ENCODE measurements at places on chromosomes 1 and 21.

DNA sequence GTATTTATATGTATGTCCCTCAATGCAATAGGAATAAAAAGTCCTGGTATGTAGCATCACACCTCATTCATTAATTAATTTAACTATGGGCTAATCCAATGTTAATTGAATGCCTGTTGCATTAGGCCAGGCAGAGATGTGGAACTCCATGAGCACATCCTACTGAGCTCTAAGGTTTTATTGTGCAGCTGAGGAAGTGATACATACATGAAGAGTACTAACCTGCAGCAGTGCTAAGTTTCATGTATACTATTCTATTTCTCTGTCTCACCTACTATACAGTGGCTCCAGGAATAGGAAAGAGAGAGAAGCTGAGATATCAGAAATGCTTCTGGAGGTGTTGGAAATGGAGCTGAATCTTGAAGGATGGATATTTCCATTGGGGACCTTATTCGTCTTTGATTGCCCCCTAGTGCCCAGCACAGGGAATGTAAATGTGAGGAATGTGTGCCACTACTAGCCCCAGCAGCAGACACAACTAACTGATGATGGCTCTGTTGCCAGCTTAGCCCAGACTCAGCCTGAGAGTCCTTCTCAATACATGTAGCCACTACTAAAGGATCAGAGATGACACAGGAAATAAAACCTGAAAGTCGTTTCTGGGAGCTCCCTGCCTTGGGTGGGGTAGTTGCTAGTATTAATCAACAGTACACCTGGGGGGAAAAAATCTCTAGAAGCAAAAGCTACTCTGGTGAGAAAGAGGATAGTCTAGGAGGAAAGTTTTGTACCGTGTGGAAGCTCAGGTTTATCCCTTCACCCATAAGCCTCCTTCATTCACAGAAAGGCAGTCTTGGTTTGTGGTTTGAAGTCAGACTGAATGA lies 173.3 kb upstream of the FOXD3 start:
- peak; percentile 52 for DNase-seq

GRCh38 chr1:15685820-15686219 lies 1.7 kb downstream of the PLEKHM2 start:
- DNase-seq = no peak

DNA sequence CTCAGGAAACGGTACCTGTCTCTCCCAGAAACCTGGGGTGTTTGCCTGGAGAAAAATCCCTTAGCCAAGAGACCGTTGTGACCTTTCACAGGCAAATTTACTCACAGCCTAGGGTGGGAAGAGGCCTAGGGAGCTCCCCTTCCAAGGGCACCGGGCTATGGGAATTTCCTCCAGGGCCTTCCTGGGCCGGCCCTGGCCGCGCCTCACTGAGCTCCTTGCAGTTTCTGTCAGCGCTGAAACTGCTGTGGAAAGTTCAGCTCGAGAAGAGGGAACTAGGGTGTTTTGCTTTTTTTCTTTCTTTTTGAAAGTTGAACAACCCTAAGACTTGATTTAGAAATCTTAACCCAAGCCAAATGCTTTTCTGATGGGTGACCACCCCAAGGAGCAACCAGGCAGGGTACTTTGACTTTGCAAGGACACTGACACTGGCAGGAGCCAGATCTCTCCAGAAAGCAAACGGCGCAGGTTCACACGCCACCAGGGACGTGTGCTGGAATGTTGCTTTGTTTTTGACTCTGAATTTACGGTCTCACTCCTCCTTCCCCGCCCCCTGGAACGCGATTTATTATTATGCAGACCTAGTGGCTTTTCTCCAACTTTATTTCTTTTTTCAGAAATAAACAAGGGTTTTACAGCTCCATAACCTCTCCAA lies 229.6 kb upstream of the JUN start:
- DNase-seq = no peak

DNA sequence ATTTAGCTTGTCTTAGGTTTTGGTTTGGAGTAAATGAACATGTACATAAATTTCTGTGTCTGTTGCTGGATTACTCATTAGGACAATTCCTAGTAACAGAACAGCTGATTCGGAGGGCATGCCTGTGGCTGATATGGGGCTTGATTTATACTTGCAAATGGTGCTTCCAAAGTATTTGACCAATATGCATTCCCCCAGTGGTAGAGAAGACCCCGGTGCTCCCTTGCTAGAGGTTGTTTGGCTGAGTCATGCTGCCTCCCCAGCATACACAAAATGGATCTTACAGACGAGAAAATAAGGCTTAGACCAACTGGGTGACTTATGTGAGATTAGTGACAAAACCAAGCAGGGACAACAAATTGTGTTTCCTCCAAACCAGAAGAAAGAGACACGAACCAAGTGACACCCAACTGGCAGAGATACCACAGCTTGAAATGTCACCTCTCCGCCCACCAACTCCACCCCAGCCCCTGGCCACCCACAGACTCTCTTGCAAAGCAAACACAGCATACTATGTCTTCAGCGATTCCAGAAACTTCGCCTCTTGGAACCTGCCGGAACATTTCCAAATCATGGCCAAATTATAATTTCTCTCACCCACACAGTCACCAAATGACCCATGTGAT lies 75.9 kb upstream of the ETS2 start:
- DNase-seq = no peak

DNA sequence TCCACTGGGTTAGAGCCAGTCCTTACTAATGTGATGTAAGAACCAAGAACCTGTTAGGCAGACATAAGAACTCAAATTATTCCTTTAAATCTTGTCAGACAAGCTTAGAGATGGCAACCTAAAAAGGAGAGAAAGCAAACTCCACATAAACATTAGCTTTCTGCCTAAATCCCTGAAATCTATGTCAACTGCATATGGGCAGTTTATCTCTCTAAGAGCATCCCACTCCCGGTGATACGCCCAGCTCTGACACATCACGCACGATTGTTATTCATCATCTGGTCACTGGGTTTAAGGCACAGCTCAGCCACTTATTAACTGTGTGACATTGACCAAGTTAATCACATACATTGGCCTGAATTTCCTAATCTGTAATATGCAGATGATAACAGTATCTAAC lies 323.7 kb downstream of the HHIPL2 start:
- no peak for DNase-seq

DNA sequence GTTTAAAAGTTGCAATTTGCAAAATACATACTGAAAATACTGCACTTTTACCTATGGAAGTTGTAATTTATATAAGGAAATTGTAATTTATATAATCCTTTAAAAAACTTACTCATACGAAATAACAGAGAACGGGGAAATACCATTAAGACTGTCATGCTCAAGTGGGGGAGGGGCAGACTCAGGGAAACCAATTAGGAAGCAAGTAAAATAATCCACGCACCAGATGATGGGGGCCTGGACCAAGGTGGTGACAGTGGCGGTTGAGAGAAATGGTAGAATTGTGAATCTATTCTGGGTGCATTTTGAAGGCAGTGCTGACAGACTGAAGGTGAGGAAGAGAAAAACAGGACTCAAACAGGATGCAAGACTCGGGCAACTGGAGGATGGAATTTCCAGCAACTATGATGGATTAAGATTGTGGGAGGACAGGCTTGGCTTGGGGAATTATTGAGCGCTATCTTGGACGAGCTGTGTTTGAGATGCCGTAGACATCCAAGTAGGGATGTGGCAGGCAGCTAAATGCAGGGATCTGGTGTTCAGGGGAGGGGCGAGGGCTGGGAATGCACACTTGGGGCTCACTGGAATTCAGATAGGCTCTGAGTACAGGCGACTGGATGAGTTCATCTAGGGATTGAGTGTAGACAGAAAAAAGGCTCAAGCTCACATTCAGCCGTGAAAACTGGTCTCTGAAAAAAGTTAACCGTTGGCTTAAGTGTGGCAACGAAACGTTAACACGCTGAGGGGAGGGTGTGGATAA lies 977 bp downstream of the LCA5L start:
- DNase-seq = no peak

- DNase-seq = no peak
Observed at GRCh38 chr1:98322966-98323365, 338.6 kb upstream of the SNX7 start.

DNA sequence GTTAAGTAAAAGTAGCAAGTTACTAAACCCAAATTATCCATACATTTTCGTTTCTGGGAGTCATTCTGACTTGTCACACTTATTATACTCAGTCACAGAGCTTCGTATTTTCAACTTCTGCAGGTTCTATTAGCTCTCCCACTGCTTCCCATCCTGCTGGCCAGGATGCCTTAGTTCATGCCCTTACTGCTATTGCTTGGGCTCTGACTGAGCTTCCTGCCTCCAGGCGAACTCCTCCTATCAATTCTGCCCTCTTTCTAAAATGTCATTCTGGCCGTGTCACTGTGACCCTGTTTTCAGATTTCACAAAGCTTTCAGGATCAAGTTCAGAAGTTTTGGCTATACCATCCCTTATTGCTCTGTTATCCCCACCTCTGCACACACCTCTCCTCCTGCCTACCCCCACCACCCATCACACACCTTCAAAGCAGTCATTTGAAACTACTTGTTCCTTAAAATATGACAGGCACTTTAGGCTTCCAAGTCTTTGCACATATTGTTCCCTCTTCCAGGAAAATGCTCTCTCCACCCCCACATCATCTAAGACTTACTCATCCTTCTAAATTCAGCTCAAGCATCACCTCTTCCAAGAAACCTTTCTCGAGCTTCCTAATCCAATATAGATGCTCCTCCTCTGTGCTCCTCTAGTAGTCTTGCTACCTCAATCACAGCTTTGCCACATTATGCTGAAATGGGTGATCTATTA lies 278.0 kb downstream of the BRINP2 start:
- DNase-seq = no peak

DNA sequence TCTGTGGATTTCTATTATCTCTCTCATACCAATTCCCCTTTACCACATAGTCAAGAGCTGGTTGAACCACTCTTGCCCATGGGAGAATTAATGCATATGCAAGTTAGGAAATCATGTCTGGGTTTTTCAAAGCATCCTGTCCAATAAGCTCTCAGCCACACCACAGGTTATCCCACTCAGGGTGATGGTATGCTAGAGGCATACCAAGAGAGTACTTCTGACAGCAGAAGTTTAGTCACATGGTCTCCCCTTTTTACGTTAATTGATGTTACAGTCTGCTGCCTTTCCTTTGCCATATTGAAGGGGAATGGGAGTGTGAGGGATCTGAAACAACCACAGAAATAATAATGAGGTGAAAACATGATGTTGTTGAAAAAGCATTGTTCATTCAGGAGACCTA lies 135.8 kb upstream of the PBX1 start:
- no peak for DNase-seq

DNA sequence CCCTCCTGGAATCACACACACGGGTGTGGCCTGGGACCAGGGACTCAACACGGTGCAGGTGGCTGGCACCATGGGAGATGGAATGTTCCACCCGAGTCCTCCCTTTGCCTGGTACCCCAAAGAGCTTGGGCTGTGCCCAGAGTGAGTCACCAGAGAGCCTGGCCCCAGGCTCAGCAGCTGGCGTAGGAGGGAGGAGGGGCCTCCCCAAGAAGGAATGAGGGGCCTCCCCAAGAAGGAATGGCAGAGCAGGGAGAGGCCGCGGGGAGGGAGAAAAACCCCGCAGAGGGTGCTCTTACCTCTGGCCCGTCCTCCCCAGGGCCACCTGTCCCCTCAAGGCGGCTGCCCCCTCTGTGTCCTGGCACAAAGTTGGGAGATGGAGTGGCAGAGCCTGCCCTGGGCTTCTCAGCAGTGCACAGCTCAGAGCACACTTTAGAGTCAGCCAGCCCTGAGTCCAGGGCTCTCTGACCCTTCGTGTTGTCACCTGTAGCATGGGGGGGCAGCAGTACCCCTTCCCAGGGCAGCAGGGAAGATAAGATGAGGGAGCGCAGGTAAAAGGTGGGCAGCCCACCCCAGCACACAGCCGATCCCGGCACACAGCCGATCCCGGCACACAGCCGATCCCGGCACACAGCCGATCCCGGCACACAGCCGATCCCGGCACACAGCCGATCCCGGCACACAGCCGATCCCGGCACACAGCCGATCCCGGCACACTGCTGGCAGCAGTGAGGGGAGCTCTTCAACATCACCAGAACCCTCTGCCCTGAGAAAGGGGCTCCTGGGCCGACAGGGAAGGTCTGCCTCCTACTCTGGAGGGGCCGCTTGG lies 20.2 kb upstream of the KCNAB2 start:
- DNase-seq = peak; percentile 34

DNA sequence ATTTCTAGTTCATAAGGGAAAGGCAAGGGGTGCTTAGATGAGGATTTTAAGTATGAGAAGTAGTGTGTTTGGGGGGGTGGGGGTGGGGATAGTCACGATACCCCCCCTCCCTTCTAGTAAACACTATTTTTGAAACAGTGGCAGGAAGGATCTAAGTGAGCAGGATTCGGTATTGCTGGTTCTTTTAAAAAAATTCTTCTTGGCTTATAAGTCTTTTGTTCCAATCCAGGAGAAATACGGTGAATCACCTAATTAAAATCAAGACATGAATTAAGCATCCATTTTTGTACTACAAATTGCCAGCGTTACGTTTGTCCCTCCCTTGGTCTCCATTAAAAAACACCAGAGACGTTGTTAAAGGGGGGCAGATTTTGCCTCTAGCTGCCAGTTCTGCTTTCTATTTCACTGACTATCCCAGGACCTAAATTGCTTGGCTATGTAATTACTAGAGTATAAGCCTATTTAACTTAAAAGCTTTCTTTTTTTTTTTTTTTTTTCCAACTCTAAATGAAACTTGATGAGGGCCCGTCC lies 911 bp downstream of the LMO4 start:
- DNase-seq = peak; percentile 4

DNA sequence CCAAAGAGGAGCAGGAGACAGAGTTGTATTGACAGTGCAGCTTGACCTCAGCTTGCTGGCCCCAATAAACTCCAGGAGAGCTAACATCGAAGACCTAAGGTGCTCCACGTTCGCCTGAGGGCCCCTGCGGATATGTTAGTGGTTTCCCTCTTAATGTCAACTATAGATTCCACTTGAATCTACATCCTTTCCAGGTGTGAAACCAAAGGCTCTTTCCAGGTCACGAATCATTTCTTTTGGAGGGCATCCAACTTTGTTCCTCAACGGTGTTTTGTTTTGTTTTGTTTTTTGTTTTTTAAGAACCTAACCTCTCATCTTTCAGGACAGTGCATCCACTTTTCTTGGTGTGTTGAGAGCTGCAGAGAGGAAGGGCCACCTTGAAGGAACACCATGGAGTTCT lies 267.6 kb upstream of the SGIP1 start:
- DNase-seq = peak; percentile 24

DNA sequence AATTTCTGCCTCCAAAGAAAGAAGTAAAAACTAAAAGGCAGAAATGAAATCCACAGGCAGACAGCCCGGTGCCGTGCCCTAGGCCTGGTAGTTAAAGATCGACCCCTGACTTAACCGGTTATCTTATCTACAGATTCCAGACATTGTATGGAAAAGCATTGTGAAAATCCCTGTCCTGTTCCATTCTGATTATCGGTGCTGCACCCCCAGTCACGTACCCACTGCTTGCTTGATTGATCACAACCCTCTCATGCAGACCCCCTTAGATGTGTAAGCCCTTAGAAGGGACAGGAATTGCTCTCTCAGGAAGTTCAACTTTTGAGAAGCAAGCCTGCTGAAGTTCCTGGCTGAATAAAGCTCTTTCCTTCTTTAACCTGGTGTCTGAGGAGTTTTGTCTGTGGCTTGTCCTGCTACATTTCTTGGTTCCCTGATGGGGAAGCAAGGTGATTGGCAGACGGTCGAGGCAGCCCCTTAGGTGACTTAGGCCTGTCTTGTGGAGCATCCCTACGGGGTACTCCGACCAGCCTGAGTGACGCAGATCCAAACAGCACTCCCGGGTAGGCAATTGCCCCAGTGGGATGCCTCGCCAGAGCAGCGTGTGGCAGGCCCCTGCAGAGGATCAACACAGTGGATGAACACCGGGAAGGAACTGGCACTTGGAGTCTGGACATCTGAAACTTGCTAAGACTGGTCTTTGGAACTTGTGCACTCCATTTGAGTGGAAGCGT lies 111.2 kb upstream of the PPM1J start:
- DNase-seq = no peak

GRCh38 chr1:225645194-225645895 lies 7.6 kb downstream of the ENAH start:
- no peak for DNase-seq
